ENCODE measurements at places on chromosomes 3 and 15.

- no peak for DNase-seq
These were observed 78.3 kb upstream of the CDIN1 start for GRCh38 chr15:36501063-36501678.

DNA sequence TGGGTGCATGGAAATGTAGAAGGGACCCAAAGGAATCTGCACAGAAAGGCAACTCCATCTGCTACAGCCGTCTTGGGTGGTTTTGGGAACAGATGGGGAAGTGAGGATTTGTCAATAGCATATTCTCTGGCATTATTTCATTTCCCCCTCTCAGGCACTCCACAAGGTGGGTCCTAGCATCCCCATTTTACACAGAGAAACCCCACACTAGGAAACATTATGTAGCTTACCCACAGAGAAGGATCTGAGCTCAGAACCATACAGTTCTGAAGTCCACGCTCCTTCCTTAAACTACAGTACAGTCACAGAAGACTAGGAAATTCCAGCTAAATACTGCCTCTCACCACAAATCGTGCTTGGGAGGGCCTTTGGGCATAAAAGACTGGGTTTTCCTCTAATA, 61.2 kb upstream of the CTNNB1 start:
- DNase-seq: no peak

DNA sequence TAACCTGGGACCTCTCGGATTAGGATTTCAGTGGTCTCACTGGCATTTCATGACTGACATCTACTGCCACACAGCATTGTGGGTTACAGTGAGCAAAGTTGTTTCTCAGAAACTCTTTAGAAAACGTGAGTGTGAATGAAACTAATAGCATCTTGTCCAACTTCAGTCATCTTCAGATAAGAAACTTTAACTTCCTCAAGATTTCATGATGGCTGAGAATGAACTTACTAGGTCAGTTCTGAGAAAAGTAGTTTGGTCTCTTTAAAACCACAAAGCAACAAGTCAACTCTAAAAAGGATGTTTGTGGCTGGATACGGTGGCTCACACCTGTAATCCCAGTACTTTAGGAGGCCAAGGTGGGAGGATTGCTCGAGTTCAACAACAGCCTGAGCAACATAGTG, 14.2 kb upstream of the HOMER2 start:
- DNase-seq: no peak

DNA sequence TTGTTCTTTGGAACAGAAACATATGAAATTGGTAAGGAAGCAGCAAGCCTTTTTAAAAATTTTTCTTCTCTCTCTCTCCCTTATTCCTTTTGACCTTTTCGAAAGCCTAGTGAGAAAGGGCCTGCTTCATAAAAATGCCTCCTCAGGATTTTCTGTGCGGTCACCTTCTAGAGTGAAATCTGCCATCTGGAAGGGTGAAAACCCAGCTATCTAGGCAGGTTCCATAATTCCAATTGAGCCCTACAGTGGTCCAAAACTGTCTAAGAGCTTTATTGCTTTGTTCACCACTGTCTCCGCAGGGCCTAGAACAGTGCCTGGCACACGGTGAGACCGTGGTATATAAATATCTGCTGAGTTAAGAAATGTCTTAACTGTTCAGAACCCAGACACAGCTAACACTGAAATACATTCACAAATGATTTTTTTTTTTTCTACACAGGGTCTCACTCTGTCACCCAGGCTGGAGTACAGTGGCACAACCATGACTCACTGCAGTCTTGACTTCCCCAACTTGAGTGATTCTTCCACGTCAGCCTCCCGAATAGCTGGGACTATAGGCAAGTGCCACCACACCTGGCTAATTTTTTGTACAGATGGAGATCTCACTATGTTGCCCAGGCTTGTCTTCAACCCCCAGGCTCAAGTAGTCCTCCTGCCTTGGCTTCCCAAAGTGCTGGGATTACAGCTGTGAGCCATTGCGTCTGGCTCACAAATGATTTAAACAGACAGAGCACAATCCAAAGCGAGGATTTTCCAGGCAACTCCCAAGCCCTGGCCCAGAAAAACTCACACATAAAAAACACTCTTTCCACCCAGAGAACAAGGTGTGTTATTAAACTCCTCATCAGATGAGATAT, 64.4 kb downstream of the FRMD4B start:
- no peak for DNase-seq

- DNase-seq: peak; percentile 53
These were observed 17.3 kb downstream of the BOC start for GRCh38 chr3:113228498-113229286.

- DNase-seq: no peak
These were observed 11.2 kb downstream of the EBLN2 start for GRCh38 chr3:73072634-73073033.

DNA sequence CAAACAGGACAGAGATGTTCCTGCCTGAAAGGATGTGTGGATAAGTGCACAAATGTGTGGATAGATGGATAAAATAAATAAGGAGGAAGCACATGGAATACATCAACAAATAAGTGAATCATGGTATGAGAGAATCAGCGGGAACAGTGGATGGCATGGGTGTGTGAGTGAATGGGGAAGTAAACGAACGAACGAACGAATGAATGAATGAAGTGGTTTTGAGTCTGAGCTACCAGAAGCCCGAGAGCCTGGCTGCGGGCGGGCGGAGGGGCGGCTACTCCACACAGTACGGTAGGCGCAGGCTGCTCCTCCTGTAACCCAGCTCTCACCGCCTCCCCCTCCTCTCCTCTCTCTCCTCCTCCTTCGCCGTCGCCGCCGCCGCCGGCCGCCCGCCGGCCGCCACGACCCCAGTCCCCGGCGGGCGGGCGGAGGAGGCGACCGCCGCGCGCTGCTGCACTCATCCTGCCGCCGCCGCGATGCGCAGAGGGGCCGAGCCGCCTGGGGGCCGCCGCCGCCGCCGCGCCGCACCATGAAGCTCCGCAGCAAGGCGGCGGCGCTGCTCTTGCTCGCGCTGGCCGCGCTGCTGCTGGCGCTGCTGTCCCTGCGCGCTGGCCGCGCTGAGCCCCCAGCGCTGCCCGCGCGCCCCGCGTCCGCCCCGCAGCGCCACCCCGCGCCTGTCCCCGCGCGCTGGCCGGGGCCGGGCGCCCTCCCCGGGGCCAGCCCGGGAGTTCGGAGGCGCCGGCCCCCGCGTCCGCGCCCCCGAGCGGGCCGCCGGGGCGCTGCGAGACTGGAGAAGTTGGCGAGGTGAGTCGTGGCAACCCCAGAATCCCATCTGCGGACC, at the start of gene GXYLT2:
TSS of gene GXYLT2 (plus strand) at position 342 of the 841 bp plus-strand sequence. CDS start at position 530, 188 bp downstream.
- peak; percentile 46 for DNase-seq

GRCh38 chr3:60856257-60857046, 394.8 kb downstream of the FHIT start:
- no peak for DNase-seq

GRCh38 chr3:9730657-9731205, 804 bp upstream of the BRPF1 start:
- DNase-seq: no peak

- no peak for DNase-seq
These were observed 34.9 kb upstream of the CMC1 start for GRCh38 chr3:28206479-28206878.

GRCh38 chr15:67685716-67686115, 139.6 kb upstream of the SKOR1 start:
- no peak for DNase-seq

DNA sequence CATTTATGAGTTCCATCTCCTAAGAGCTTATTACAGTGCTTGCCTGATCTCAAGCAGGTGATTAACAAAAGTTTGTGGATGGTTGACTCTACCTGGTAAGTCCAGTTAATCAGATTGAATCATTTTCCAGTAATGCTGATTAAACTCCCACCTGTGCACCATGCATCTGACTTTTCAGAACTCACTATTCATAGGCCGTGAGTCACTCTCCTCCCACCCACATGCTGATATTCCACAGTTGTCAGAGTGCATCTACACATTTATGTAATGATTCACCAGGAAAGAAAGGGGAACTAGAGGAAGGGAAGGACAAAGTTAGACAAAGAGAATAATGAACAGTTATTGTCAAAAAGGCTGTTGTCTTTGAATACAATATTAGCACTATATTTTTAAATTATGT, 106.2 kb upstream of the UBE3A start:
- no peak for DNase-seq

- no peak for DNase-seq
These were observed at the start of gene DLL4 for GRCh38 chr15:40928821-40929659. TSS of gene DLL4 (plus strand) at chr15:40929340. CDS start at chr15:40929669, 329 bp downstream.

GRCh38 chr3:180875124-180875698, 37.3 kb upstream of the FXR1 start:
- no peak for DNase-seq

DNA sequence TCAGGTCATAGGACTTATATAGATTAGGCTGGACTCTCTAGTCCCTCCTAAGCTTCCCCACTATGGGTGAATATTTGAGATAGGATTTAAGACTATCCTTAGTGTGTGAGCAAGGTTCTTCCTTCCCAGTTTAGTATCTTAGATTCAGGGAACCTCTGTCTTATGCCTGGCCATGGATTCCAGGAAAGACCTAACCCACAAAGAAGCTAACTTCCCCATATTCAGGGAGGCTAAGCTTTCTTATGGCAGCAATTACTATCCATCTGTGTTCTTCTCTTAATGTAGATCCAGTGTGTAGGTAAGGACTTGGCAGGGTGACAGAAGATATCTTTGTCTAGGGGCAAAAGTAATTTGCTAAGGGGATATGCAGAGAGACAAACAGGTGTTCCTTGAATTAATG, 25.5 kb upstream of the PIK3R4 start:
- DNase-seq: no peak

DNA sequence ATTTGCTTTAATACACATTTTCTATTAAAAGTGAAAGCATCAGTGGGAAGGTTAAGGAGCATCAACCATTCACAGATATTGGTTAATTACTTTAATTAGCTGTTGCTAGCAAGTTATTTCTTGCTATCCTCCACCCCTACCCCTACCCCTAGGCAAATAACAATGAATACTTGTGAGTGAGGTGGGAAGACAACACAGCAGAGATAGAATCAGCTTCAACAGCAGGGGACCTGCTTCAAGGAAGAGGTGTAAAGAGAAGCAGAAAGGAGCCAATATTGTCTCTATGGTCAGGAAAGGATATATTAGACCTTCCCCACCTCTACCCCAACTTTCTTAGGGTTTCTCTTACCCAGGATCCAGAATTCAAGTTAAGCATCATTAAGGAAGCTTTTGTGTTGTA, 149.4 kb downstream of the SNRK start:
- no peak for DNase-seq

DNA sequence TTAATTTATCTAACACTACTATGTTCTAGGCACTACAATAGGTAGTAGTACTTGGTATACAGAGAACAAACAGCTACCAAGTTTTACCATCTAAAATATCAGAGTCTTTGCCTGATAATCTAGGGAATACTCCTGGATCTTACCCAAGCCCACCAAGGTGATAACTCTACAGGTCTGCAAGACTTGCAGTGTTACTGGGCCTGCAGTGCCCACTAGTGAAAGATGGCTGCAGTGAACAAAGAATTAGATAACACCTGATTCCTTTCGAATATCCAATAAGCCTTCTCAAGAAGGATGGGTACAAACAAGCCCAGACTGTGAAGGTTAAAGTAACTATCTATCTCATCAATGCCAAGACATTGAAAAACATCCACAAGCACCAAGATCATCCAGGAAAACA, 317.0 kb upstream of the DCBLD2 start:
- no peak for DNase-seq

DNA sequence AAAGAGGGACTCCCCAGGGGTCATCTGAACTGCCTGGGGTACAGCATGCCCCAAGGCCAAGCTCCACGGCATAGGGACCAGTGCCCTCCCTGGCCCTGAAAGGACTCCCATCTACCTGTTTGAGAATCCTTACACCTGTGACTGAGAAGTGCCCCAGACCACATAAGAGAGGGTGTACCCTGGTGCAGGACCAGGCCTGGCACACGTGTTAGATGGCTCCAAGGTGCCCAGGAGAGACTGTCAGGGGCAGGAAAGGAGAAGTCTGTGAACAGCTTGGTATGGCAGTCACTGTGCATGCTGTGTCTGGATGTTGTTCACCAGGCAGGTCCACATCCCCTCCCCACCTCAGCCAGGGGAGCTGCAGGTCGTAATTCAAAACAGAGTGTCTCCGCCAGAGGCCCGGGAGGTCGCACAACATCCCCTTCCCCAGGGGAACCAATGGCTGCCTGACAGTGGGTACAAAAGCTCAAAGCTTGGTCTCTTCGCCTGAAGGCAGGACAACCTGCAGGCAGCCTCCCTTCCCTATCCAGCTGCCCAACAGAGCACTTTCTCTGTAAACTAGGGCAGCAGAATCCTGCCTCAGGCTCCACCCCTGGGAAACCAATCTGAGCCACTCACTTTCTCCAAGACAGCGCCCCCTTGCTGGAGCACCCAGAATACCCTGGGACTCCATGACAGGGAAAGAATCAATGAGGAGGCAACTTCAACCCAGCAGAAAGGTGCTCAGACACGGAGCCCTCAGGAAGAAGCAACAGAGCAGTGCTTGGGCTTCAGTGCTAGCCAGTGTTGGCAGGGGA, 3.9 kb downstream of the NUP210 start:
- no peak for DNase-seq

DNA sequence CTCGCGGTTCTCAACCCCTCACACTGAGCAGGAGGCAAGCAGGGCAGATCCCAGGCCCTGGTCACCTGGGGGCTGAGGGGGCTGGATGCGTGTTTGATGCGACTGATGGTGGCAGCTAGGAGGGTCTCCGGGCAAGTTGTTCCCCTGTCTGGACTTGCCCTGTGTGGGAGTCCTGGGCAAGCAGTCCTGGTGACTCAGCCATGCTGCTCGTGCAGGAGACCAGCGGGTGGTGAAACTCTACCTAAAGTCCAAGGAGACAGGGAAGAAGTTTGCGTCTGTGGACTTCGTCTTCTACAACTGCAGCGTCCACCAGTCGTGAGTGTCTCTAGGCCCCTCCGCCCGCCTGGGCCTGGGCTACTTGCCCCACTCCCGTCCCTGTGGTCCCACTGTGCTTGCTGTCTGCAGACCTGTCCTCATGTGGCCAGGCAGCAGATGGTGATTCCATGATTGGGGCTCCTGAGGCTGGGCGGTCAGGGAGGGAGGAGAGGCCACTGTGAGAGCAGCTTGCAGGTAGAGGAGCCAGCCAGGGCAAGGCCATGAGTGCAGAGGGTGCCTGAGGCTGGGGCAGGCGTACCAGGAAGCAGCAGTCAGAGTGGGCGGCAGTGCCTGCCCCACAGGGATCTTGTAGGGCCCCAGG, 23.1 kb downstream of the PLXNA1 start:
- DNase-seq: no peak
